ENCODE measurements at places on chromosomes 4 and X.

DNA sequence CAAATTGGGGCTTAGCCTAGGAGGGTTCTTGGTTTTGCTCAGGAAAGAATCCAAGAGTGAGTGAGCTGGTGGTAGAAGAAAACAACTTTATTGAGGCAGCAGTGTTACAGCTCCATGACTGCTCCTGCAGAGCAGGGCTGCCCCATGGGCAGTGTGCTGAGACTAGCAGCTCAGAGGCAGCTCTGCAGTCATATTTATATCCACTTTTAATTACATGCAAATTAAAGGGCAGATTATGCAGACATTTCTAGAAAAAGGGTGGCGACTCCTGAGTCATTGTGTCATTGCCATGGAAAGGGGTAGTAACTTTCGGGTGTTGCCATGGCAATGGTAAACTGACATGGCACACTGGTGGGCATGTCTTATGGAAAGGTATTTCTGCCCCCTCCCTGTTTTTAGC lies 202.2 kb downstream of the CLCN4 start:
- no peak overlapping the region for H3K27ac ChIP-seq
- H3K4me3 ChIP-seq, result no peak overlapping the region
- no peaks in the 10 kb centered on the region for H3K4me1 ChIP-seq

DNA sequence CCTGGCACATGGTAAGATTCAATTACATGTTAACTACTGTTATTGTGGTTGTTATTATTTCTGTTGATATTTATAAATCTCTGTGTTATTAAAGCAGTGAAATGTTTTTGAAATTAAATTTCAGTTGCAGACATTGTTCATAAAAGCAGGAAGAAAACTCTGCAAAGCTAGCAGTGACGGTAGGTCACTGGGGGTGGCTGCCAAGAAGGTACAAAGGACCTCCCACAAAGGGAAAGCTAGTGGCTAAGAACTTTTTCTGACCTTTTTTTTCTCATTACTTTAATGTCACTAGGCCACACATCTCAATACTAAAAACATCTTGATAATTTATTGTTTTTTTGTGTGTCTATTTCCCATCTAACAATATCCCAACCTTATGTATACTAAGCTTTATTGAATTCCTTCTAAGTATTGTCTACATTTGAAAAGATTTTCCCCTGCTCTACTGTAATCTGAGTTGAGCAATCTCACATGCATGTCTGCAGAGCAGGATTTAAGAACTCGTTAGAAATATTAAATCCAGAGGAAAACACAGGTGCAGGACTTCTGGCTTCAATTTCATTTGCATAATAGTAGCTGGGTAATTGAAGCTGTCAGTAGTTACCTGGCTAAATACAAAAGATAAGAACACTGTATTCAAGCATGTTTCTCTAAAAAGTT lies 197.3 kb downstream of the CFAP299 start:
- no peaks in the 10 kb centered on the region for H3K27me3 ChIP-seq
- DNase-seq, result no peak
- H3K36me3 ChIP-seq, result no peaks in the 10 kb centered on the region
- H3K4me3 ChIP-seq, result no peak overlapping the region

GRCh38 chrX:88136328-88136727 lies 610.7 kb upstream of the CPXCR1 start:
- H3K27ac ChIP-seq, result no peak overlapping the region
- no peak overlapping the region for H3K4me3 ChIP-seq
- H3K36me3 ChIP-seq, result no peaks in the 10 kb centered on the region
- H3K4me1 ChIP-seq, result no peaks in the 10 kb centered on the region

DNA sequence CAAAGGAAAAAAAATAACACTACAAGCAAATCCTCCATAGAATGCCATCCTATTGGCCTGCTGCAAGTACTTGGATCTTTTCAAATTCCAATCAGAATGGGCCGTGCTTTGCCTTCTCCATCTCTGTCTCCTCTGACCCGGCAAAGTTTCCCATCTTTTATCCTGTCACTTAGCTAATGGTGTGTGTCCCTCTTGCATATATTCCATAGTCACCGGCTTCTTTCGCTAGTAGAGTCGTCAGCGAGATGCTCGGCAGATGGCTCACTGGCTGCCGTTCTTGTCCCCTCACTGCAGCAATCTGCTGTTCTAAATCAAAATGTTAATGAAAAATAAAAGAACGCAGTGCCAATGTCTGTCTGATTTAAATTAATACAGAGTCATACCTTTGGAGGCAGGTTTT lies 22.1 kb downstream of the GRIA3 start:
- no peak overlapping the region for H3K4me3 ChIP-seq
- no peak for DNase-seq
- H3K27me3 ChIP-seq, result no peaks in the 10 kb centered on the region
- H3K4me1 ChIP-seq, result no peaks in the 10 kb centered on the region

DNA sequence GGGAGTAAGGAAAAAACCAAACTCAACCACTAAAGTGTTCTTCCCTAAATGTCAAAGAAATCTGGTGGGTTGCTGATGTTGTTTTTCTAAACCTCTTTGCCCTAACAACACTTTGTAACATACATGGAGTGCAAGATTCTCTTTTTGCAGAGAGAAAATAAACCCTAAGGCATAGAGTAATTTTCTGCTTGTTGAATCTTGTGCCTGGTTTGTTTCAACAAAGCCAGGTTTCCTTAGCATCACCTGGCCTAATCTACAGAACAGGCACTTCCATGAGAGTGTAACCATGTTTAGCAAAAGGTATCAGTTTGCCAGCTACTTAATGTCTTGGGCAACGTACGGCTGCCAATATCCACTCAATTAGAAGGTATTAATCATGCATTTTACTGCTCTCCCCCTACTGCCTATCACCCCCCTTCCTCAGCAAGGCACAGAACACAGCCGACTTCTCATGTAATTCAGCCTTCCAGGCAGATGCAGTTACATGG lies 219.2 kb downstream of the MAML3 start:
- no peak overlapping the region for H3K27ac ChIP-seq
- H3K27me3 ChIP-seq, result no peaks in the 10 kb centered on the region

Data from CD4-positive, alpha-beta T cell (primary cell).